Cardiac fibroblast (primary cell): ENCODE measurements at places on chromosomes 5 and 9.

DNA sequence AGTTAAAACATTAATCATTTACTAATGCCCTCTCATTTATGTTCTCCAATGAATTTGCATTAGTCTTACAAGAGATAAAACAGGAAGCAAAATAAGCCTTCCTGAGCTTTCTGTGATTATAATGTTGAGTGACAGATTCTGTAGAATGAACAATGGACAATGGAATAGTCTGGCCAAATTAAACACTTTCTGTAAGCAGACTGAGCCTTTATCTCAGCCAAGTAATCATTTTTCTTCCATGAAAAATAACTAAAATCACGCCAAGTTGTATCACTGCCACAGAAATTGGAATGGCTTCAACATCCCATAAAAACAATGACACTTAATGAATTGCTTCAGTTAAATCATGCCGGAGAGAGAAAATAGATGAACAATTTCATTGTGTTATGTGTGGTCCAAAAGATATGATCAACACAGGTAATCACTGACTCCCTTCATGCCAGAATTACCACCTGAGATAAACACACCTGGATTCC, 63.0 kb downstream of the TSSK1B start:
- DNase-seq = peak; percentile 21

DNA sequence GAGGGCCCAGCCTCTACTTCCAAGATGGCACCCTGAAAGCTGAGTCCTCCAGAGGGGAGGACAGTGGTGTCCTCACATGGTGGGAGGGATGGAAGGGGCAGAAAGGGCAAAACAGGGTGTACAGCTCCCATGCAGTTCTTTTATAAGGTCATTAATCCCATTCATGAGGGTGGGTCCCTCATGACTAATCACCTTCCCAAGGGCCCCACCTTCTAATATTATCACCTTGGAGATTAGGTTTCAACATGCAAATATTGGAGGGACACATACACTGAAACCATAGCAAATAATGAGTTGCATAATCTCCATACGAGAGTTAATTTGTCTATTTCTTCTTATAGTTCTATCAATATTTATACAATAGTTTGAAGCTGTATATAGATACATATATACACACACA, 5.8 kb upstream of the ZBTB43 start:
- no peak for DNase-seq

DNA sequence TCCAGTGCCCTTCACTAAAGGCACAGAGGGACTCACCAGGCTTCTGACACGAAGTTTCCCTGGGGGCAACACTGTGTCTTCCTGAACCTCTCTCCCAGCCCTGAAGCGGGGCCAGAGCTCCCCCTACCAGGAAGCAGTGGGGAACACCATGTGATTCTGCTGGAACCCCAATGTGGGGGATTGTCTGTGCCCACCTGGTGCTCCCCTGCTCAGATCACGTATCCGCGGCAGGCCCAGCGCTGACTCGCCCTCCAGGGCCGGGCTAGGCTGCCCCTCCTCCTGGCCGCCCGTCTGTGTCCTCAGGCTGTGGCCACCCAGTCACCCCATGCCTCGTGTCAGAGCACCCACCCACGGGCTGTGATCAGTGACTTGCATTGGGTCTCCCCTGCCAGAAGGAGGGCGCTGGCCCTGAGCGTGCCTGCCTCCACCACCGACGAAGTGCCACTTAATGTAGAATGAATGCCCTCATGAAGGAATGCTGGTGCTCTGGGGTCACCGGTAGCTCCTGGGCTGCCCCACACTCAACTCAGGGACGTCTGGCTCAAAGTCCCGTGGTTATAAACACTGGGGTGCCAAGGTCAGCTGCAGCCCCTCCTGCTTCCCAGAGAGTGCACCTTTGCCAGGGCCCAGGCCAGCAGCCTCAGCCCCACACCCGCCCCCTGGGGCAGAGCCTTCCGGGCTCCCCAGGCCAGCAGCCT, 22.1 kb downstream of the SARDH start:
- DNase-seq = peak; percentile 55

DNA sequence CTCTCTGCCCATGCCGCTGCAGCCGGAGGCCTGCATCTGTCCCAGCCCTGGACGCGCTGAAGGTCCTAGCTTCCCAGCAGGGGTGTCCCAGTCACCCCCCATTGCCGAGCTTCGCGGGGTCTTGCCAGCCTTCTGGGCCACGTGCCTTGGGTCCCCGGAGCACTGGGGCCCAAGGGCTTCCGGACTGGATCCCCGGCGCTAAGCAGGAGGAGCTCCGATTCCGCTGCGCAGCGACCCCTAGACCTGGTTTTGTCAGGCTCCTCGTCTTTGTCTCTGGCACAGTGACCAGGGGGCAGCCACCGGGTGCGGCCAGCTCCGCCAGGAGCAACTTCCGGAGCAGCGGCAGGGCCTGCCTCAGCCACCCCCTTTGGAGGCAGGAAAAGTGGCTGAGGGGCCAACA, 3.3 kb upstream of the IRX1 start:
- DNase-seq = no peak

DNA sequence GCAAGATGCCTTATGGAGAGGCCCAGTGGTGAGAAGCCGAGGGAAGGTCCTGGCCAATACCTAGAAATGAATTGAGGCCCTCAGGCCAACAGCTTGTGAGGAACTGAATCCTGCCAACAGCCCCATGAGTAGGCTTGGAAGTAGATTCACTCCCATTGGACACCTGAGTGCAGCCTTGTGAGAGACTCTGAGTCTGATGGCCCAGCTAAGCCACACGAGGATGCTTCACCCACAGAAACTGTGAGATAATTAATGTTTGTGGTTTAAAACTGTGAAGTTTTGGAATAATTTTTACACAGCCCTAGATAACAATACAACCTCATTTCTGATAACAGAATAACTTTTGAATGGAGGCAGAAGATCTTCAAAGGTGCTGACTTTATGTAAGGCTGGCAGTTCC, 65.9 kb upstream of the DAP start:
- no peak for DNase-seq

DNA sequence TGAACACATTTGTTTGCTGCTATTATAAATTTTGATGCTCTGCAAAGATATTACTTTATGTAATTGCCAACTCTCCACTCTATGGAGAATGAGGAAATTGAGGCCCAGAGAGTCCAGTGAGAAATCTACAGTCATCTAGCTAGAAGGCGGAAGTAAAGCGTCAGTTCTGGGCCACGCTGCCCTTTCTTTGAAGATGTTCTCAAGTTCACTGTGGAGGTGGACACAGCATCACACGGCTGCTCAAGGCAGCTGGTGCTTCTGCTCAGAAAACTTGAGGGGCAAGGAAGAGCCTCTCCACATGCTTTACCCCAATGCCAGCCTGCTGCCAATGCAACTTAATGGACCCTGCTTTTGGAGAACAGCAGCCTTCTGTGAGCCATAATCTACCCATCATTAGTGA, 96.3 kb downstream of the TTLL11 start:
- DNase-seq = no peak

DNA sequence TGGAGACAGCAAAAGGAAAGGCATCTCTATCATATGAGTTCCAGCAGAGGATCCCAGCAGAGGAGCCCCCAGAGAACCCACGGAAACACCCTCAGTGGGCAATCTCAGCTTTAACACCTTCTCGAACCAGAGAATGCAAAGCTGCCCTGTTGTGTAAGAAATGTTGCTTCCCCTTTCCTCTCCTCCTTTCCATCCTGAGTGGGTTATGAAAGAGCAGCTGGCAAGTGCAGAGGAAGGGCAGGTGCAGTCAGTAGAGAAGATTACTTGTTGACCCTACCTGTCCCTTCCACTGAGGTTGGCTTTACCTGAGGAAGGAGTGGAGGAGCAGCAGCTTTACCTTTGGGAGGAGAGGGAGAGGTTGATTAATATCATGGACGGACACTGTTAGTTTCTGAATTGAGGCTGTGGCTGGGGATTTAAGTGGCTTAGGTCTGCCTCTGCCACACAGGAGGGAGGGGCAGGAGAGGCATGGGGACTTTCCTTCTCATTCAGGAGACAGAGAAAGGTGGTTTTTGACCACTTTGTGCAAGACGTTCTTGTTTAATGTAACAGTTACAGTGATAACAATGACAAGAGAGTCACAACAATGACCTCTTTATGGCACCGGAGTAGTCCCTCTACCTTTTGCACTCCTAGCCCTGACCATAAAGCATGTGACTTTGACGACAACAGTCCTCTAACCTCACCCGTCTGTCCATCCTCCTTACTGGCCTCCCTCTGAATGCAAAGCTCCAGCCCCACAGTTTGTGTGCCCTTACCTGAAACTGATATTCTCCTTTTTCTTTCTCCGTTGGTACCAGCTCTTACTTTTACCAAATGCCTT, 254.8 kb downstream of the NSG2 start:
- no peak for DNase-seq

DNA sequence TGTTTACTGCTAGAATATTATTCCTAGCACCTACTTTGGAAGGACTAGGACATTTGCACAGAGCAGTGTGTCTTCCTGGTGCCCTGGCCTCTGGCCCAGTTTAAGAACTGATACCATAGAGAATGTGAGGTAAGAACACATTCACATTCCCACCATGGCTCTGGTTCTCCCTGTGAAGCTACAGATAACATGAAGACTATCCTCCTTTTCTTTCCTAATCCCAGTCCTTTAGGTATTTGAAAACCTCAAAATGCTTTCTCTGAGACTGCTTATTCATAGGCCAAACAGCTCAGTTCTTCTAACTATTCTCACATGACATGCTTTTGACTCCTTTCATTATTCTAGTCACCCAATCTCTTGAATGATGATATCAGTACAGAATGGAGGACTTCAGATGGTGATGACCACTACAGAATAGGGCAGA, 11.9 kb downstream of the FAM219A start:
- DNase-seq = peak; percentile 39

GRCh38 chr9:9091387-9091786, 1291.8 kb upstream of the DMAC1 start:
- peak; percentile 2 for DNase-seq

- peak; percentile 52 for DNase-seq
Observed at GRCh38 chr5:89457411-89458331, 574.7 kb upstream of the MEF2C start.

DNA sequence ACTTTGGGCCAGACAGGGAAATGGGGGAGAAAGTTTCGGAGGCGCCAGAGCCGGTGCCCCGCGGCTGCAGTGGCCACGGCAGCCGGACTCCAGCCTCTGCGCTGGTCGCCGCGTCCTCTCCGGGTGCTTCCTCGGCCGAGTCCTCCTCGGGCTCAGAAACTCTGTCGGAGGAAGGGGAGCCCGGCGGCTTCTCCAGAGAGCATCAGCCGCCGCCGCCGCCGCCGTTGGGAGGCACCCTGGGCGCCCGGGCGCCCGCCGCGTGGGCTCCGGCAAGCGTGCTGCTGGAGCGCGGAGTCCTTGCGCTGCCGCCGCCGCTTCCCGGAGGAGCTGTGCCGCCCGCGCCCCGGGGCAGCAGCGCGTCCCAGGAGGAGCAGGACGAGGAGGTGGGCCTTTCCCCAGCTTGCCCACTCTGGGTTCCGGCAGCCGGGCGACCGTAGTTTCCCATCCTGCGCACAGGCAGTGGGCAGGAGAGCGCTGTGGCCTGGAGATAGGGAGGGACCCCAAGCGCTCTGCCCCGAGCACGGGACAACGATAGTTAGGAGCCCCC, 516 bp downstream of the MAST4 start:
- peak; percentile 29 for DNase-seq

DNA sequence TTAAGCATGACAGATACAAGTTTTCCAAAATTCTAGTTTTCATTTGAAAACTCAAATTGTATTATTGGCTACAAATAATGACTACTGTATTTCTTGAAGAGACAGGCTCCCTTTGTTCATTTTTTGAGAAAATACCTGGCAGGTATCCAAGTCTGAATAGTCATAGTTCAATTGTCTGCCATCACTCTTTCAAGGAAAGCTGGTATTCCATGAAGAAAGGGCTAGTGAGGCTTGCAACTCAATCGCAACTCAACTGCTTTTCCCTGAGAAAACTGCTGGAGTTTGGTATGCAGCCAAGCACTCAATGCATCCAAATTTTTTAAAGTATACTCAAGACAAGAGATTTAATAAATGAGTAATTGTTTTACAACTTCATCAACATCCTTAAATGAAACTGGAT, 61.4 kb upstream of the TRIO start:
- DNase-seq = peak; percentile 22

DNA sequence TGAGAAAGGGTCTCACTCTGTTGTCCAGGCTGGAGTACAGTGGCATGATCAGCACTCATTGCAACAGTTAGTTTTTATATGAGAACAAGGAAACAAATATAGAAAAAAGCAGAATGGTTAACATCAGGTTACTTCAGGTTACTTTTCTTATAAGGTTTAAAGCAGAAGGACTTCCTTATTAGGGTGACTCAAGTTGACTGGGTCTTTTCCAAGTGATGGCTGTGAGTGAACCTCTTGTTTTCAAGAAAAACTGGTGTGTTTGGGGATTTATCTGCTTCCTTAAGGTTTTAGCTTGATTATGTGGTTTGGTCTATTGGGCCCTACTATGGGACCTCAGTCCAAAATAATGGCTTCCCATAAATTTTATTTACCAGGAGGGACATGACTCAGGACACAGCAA, 99.2 kb downstream of the ARRDC3 start:
- peak; percentile 69 for DNase-seq

DNA sequence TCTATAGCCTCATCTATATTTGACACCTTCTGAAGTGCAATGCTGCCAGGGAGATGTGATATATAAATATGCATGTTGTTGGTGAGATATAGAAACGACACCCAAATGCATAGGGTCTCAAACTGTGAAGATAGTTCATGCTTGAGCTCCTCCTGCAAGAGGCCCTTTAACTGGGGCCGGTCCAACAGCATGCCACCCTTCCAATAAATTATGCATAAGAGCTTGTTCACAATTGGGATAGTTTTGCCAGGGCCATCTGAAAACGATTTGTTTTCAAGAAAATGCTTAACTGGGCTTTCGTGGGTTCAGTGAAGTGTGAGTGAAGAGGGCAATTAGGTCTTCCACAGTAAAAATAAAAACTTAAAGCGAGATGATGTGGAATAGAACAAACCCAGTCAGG, 424.2 kb upstream of the WWC1 start:
- no peak for DNase-seq

GRCh38 chr5:178672630-178673029, 45.8 kb upstream of the CLK4 start:
- no peak for DNase-seq

DNA sequence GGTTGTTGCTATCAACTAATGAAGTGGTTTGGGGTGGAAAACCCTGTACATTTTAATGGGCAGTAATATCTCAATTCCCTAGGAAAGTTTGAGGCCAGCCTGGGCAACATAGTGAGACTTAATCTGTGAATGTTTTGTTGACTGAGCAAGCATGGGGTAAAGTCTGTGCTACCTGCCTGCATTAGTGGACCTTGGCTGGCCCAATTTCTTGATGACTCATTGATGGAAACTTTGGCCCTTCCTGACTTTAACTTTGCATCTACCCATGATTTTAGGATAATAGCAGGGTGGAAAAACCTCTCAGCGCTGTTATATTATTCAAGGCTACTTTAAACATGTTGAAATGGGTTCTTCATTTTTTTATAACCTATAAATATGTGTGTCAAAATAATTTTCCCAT, 389.4 kb upstream of the RORB start:
- no peak for DNase-seq
